ENCODE measurements at places on chromosomes 4 and X.

DNA sequence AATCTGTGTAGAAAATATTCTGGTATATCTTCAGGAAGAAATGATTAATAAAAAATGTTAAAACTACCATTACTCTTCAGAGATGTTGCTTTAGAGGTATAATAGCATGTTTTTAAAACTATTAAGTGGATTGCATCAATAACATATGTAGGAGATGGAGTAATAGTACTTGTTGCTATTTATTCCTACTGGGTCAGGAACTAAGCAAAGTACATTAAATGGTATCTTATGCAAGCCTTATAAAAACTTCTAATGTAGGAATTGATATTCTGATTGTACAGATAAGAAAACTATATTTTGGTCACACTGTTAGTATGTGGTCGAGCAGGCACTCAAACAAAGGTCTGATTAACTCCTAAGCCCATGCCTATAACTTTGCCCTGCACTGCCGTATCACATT lies 31.4 kb upstream of the PDLIM5 start:
- DNase-seq, result no peak

- no peak for DNase-seq
Measured at GRCh38 chr4:4640692-4641091, 98.8 kb upstream of the STX18 start.

DNA sequence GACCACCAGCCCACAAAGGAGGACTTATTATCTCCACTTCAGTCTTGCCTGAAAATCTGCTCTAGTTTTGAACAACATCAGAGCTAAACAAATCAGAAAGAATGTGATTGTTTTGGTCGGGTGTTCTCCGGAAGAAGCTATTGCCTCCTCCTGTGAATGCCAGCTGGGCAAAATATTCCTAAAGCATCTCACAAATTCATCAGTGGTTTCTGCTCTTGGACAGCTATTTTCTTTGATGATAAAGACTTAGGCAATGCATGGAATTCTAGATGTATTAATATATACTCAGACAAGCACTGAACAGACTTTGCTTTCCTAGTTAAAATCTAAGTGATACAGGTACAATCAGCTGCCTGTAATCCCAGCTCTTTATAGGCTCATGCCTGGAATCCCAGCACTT lies 71.8 kb downstream of the ASMT start:
- DNase-seq, result no peak

- peak; percentile 84 for DNase-seq
Measured at GRCh38 chr4:140095694-140096482, 58.1 kb downstream of the MAML3 start.

- no peak for DNase-seq
Measured at GRCh38 chr4:183747931-183748670, 89.0 kb downstream of the TRAPPC11 start.

DNA sequence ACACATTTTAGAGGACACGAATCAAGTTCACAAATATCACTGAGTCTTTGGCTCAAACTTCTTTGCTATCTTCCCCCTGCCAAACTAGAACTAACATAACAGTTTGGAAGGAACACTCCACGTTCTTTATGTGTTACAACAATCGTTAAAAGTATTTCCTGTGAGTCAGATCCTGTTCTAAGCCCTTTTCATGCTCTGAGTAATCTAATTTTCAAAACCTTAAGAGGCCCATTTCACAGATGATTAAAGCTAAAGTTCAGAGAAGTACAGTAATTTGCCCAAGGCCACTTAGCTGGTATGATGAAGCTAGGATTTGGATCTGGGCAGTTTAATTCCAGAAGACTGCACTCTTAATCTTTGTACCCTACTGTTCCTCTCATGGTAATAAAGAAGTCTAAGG lies 854.4 kb upstream of the INTU start:
- peak; percentile 59 for DNase-seq

Measured in fibroblast of skin of left biceps (primary cell).